Erythroblast (primary cell): ENCODE measurements at places on chromosomes 16 and 17.

DNA sequence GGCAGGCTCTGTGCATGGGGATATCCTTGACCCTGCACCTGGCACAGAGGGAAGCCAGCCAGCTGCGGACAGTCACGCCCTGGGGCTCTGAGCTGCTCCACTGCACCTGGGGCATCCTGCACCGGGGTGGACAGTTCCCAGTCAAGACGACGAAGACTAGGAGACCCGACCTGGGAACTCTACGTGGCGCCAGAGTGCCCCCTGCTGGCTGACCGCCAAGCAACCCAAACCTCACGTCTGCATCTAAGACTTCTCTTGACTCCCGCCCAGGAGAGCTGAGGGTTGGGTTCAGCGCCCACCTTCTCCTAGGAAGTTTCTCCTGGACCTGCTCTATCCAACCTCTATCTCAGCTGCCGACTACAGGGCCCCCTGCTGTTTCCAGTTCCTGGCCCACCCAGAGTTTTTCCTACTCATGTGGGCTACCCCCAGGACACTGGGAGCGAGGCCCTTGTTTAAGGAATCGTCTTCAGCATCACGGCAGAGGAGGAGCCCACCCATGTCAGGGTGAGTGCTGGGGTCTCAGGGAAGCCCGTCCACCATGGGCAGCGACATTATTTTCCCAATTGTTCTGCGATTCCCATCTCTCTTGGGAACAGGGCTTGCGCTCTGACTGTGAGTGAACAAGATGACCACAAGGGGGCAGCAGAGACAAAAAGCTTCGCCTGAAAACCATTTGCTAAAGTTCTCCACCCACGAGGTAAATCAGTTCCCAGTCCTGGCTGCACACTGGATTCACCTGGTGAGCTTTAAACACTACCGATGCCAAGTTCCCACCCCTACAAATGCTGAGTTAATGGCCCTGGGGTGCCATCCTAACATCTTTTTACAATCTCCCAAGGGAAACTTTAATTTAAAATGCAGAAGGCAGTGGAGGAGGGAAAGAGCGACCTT, 29.3 kb downstream of the TLE7 start:
- DNase-seq = peak; percentile 67

- DNase-seq = peak; percentile 43
These were observed at the start of gene ANKRD13B for GRCh38 chr17:29592850-29593551. ANKRD13B (plus strand) TSS chr17:29593132; CDS start chr17:29593622, 490 bp downstream.

- DNase-seq = peak; percentile 90
These were observed 2.8 kb upstream of the UBTF start for GRCh38 chr17:44222112-44222869.

- no peak for DNase-seq
These were observed 1.3 kb downstream of the BICDL2 start for GRCh38 chr16:3035289-3035971.

DNA sequence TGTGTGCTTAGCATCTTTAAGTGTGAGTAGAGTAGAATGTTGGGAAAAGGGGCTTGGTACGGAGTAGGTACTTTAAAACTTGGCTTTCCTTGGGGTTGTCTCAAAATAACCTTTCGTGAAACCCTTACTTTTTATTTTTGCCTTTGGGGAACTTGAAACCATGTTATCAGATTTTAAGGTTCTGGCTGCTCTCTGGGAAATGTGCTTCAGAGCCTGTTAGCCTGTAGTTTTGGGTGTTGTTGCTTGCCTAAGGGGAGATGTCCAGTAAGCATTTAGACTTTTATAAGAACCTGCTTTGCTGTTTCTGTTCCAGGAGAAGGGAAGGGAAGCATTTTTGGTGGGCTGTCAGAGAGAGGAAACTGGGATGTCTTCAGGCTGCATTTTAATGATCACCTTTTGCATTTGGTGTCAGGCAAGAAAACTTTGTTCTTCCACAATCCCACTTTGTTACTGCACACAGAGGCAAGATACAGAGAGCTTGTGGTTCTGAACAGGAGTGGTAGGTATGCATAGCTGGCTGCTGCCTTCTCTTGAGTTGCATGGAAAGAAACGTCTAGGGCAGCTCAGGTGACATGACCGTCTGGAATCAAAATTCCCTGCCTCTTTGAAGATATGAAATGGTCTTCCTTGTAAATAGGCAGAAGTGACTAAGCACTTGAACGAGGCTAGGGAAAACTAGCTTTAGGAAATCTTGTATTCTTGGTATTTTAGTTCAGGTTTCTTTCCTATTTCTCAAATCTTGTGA, 1.7 kb downstream of the RABEP1 start:
- DNase-seq = peak; percentile 55

- DNase-seq = no peak
These were observed 27.1 kb upstream of the JPH3 start for GRCh38 chr16:87575027-87575804.

GRCh38 chr17:58092797-58093385, 9.7 kb downstream of the DYNLL2 start:
- no peak for DNase-seq

- DNase-seq = no peak
These were observed 5.8 kb upstream of the CIAO3 start for GRCh38 chr16:746637-747036.

- no peak for DNase-seq
These were observed 117.9 kb downstream of the CPPED1 start for GRCh38 chr16:12685806-12686205.

- DNase-seq = no peak
These were observed 210.4 kb downstream of the XYLT1 start for GRCh38 chr16:17260276-17260849.

GRCh38 chr17:17137731-17138585, 68.2 kb downstream of the PLD6 start:
- no peak for DNase-seq

- no peak for DNase-seq
These were observed 16.2 kb downstream of the MARCHF10 start for GRCh38 chr17:62791767-62792446.

GRCh38 chr16:66484453-66485213, 57.5 kb downstream of the BEAN1 start:
- no peak for DNase-seq

- DNase-seq = no peak
These were observed 5.3 kb upstream of the RPRML start for GRCh38 chr17:46984341-46984740.

DNA sequence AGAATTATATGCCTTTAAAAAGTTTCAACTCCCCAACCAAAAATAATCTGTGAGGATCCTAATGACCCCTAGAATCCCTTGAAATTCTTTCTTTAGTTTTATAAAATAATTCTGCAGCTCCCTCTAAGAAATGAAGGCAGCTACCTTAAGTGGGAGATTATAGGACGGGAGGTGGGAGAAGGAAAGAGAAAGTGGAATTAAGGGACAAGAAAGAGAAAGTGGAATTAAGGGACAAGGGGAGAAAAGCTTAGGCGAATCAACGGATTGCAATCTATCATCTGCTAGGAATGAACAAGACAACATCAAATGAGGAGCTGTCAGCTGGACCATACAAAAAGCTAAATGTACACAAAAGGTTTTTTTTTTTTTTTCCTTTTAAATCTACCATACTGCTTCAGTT, 262.0 kb downstream of the ZFHX3 start:
- DNase-seq = no peak

- no peak for DNase-seq
These were observed 6.8 kb downstream of the FBXL19 start for GRCh38 chr16:30930160-30930571.

DNA sequence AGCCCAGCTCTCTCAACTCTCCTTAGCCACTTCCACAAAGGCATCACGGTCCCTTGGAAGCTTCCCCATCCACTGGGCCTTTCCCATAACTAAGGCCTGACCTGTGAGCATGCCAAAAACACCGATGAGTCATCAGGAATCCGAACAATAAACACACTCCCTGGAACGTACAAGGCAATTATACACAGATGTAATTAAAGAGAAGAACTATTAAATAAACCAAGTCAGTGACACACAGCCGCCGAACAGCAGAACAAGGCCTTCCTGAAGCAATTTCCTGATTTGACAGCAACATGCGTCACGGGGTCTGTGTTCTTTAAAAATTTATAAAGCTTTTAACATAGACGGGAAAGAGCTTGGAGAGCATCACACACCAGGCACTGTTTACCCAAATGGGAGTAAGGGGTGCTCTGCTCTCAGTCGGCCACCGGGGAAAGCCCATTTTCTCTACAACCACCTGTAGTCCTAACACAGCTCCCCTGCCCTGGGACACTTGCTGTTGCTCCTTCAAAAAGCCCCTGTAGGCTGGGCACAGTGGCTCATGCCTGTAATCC, 29.4 kb downstream of the COG7 start:
- DNase-seq = no peak

DNA sequence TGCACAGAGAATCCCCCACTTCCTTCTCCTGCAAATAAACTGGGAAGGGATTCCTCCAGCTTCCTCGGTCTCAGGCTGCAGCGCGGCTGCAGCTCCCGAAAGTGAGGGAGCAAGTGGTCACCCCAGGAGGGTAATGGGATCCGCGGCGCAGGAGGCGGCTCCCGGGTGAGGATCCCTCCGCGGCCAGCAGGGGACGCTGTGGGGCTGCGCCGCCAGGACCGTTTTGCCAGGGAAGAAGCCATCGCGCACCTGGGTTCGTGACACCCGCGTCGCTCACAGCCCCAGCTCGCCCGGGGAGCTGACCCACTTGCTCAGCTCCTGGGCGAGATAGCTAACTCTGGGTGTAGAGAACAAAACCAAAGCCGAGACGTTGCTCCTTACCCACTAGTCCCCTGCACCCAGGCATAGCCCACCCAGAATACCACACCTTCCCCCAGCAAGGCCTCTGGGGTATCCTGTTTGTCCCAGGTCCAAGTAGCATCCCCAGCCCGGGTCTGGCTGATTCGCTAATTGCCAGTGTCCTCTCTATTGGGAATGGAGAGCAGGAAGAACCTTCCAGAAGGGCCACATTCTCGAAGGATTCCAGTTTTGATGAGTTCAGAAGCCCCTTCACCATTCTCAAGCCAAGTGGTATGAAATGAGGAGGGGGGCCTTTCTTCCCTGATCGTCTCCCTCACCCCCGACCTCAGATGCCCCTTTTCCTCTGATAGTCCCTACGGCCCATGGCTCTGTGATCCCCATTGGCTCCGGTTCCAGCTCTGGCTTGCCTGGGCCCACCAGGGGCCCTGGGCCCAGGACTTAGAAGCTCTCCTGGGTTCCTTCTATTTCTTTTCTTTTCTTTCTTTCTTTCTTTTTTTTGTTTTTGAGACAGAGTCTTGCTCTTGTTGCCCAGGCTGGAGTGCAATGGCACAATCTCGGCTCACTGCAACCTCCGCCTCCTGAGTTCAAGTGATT, 14.1 kb downstream of the CYGB start:
- DNase-seq = peak; percentile 68
